ENCODE measurements at places on chromosomes 5 and 9.

- no peak for DNase-seq
These were observed 632.5 kb upstream of the ST8SIA4 start for GRCh38 chr5:101535626-101536025.

- DNase-seq = no peak
These were observed 46.8 kb upstream of the GRAMD2B start for GRCh38 chr5:126376443-126376842.

DNA sequence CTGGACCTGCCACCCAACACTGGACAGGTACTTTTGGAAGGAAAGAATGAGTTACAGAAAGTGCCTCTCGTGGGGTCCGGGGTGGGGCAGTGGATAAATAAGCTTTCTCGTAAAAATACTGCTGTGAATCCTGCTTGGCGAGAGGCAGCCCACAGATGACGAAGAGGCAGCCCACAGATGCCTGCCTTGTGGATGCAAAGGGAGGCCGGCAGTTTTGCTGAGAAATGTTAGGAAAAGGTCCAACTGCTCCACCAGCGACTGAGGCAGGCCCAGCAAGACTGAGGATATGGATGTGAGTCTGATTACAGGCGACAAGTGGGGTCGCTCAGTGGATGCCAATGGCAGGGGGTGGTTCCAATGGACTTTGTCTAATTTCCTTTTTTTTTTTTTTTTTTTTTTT, 79.1 kb upstream of the PPP1R26 start:
- no peak for DNase-seq

DNA sequence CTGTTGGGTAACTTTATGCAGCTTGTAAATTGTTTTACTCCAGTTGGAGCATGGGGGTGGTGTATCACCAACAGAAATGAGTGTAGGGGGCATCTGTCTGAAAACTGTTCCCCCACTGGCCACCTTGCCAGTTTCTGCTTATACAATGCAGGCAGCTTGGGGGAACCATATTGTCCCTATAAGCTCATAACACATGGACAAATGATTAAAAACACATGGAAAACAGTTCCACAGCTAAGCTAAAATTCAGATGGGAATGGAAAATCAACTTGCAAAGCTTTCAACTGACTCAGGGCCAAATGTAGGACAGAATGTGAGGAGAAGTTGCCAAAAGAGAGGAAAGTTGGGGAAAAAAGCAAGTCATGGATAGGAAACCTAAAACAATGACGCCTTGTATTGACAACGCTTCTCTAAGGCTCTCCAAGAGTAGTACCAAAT, 7.9 kb upstream of the CER1 start:
- DNase-seq = no peak

- no peak for DNase-seq
These were observed 35.5 kb downstream of the ARHGEF37 start for GRCh38 chr5:149616727-149617285.

GRCh38 chr5:76166886-76167576, 83.8 kb downstream of the SV2C start:
- no peak for DNase-seq

- DNase-seq = no peak
These were observed 3.1 kb upstream of the STC2 start for GRCh38 chr5:173331287-173331686.

GRCh38 chr9:135701959-135702721, at the start of gene KCNT1:
KCNT1 (plus strand) TSS chr9:135702185; CDS start chr9:135702259, 74 bp downstream.
- peak; percentile 48 for DNase-seq

- DNase-seq = no peak
These were observed 15.9 kb downstream of the LOX start for GRCh38 chr5:122062205-122062604.

GRCh38 chr5:179734536-179735164, 2.0 kb downstream of the MAML1 start:
- no peak for DNase-seq

DNA sequence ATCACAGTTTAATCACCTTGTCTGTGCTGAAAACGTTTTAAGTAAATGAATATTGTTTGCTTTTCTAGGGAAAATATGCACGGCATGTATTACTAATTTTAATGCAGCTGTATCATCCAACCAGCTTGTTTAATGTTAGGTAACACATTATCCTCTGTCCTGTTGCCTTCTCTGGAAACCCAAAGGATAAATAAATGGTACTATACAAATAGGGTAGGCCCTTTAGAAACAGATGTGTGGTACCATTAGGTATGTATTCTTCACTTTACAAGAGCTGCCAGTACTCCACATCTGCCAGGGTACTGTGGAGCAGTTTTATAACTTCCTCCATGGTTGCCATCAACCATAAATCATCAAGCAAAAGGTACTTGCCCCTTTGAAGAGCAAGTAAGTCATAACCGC, 42.9 kb downstream of the FAF2 start:
- no peak for DNase-seq

- DNase-seq = no peak
These were observed 156.1 kb upstream of the ERCC6L2 start for GRCh38 chr9:95719354-95719753.

DNA sequence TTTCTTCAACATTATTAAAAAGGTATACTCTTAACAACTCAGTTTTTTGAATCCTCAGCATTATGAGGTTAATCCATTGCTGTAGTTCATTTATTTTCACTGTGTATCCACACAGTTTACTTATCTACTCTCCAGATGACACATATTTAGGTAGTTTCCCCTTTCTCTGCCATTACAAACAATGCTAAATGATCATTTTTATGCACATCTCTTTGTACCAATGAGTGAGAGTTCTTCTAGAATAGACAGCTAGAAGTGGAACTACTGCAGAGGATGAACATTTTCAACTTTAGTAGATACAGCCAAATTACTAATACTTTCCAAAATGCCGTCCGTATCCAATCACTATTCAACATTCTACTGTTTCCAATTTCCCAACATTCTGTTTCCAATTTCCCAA, 11.5 kb downstream of the AFF4 start:
- DNase-seq = no peak

DNA sequence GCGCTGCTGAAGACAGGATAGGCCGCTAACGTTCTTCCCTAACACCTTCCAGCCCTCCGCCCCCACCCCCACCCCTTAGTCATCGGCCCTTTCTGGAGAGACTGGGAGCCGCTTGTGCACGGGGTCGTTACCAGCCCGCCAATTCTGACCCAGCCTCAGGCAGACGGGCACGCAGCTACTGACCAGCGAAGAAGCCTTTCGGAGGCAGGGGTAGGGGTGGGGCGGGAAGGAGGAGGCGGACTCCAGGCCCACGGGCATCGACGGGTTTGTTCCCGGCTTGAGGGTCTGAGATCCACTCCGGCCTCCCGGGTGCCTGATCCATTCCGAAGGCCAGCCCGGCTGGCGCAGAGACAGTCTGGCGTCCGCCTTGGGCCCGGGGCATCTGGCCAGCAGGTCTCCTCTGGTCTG, 729 bp upstream of the HAND1 start:
- DNase-seq = no peak

DNA sequence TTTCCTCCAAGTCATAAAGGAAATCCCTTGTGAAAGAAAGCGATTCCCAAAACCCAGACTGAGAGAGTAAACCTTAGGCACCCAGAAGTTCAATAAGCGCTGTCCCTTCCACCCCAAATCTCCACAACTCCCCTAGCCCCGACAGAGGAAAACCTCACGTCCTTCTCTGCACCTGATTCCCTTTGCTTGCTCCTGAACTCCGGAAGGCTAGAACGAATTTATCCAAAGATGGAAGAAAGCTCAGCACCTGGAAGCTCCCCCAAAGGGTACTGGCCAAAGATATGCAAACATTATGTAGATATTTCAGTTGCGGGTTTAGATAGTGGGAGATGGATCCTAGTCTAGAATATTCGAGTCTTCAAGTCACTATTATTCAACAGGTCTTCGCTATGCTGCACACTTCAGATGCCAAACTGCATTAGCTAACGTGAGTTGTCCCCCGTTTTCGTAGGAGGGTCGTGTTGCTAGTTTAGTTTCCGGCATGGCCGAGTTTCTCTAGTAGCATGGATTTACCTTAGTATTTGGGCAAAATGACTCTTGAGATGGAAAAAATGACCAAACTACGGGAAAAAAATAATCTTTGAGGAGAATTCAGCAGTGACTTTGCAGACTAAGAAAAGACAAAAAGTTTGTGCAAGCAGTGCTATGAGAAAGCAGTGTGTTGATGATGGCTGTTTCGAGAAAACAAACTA, 27.7 kb downstream of the NR2F1 start:
- DNase-seq = no peak

GRCh38 chr9:131534721-131535237, 3.7 kb upstream of the UCK1 start:
- no peak for DNase-seq

DNA sequence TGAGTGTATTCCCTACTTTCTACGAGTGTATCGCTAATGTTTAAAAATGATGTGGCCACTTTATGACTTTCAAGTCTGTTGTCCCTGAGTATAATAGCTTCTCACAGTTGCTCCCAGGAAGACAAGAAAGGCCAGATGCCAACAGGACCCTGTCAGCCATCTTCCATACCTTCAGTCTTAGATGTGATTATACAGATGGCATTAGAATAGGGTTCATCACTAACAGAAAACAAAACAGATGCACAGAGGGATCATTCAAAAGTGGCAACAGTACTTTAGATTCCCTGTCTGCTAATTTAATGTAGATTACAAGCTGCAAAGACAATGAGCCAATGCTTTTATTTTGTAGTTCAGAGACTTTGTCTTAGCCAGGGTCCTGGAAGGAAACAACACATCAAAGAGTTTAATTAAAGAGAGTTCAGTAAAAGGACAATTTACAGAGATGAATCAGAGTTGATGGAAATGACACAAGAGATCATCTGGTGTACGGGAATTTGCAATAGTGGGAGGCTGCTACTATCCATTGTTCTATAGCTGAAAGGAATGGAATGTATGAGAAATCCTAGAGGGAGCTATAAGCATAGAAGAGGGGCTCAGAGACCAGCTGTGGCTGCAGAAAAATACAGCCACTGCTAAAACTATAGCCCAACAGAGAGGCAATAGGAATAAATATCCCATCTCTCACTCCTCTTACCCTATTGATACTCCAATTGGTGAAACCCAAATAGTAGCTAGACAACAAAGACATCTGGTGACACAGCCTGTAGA, 393.7 kb upstream of the SMC2 start:
- DNase-seq = no peak

DNA sequence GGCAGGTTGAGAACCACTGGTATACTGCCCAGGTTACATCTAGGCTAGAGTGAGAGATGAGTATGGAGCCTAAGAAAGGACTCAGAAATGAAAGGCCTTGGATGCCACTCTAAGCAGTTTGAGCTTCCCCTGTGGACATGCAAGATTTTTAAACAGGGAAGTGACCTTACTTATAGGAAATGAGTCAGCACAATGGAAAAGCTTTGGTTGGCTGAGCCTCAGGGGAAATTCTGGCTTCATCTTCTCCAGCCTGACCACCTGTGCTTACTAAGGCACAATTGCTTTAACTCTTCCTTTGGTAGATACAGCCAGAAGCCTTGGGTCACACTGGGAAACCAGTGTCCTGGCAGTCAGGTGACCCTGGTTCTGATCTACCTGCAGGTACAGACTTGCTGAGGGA, 380.2 kb upstream of the ZNF462 start:
- no peak for DNase-seq

- no peak for DNase-seq
These were observed 136.1 kb downstream of the RGS3 start for GRCh38 chr9:113599646-113600022.

- no peak for DNase-seq
These were observed 58.3 kb downstream of the PIK3R1 start for GRCh38 chr5:68273717-68274409.

DNA sequence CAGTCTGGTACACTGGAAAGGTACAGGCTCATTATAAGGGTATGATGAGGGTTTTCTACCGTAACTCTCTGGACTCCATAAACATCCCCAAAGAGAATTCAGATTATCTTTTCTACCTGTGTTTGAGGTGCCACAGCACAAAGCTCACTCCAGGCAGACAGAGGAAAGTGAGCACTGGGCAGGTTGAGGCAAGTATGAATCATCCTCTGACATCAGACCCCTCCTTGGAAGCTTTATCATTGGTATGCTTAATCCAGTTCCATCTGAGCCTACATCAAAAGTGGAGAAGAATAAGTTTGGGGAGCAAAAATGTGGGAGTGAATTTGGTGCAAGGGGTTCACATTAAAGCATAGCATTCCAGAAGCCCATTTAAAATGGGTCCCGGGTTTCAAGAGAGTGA, 21.7 kb downstream of the C9orf152 start:
- no peak for DNase-seq

DNA sequence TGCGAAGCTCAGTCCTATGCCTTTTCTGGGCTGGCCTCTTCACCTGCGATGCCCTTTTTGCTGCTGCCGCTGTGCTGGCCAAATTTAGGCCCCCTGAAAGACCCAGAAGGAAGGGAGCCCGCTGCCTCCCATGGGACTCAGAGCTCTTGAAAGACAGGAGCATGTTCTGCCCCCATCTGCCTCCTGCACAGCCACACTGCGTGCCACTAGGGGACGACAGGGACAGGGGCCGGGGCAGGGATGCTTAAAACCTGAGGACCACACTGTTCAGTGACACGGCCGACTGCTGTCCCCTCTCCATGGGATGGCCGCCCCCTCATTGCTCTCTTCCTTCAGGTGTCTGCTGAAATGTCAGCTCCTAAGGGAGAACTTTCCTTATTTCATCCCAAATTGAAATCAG, 132.4 kb downstream of the ADAMTS2 start:
- DNase-seq = no peak

DNA sequence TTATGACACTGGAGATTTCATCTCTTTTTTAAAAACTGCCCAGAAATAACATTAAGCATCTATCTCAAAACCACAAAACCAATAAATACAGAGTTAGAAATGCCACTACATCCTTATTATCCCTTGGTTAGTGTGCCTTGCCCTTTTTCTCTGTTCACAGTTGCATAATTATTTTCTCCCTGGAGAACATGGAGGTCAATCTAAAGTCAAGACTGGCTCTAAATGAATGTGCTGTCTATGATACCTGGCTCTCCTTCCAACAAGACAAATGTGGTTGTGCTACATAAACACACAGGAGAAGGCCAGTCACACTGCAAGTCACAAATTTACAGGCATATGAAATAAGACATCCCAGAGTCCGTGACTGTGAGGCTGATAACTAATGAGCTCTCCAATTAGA, 2.8 kb downstream of the FBN2 start:
- no peak for DNase-seq

- DNase-seq = no peak
These were observed 5.8 kb upstream of the TRIM41 start for GRCh38 chr5:181217111-181217802.

Data from activated T-cell treated with anti-CD3 and anti-CD28 coated beads for 4 hours (primary cell).